ENCODE measurements at places on chromosomes 12 and 14.

DNA sequence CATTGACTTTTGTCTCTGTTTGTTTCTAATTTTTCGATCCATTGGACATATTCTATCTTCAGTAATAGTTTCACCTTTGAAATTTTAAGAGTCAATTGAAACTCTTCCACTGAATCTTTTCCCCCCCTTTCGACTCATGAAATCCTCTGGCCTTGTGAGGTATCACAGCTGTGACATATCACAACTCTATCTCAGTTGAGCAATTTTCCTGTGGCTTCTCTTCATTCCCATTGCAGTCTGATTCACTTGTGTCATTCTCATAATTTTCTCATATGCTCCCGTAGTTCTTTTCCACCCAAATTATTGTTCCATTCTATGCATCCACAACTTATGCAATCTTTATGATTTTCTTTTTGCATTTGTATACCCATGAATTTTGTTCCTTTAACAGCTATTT lies 261.6 kb downstream of the DACT1 start:
- no peak overlapping the region for H3K4me3 ChIP-seq
- DNase-seq, result no peak
- no peaks in the 10 kb centered on the region for H3K27me3 ChIP-seq
- H3K27ac ChIP-seq, result no peak overlapping the region
- H3K4me1 ChIP-seq, result no peaks in the 10 kb centered on the region
- no peaks in the 10 kb centered on the region for H3K36me3 ChIP-seq

DNA sequence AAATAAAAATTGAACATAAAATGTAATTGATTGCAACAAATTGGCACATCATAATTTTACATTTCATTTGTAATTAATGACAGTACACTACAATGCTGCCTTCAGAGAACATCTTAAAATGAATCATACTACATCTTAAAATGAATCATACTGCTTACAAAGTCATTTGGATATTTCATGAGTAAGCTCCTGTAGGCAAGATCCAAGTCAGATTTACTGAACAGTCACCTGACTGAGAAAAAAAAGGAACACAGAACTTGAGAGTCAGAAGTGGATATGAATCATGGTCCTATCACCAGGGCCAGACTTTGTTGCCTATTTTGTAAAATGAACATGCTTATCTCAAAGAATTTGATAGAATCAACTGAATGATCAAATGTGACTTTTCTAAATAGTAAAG lies 32.7 kb upstream of the FBLN5 start:
- no peaks in the 10 kb centered on the region for H3K36me3 ChIP-seq
- H3K4me1 ChIP-seq, result peaks cover 83% of the 10 kb centered on the region
- no peak overlapping the region for H3K4me3 ChIP-seq
- no peaks in the 10 kb centered on the region for H3K27me3 ChIP-seq

DNA sequence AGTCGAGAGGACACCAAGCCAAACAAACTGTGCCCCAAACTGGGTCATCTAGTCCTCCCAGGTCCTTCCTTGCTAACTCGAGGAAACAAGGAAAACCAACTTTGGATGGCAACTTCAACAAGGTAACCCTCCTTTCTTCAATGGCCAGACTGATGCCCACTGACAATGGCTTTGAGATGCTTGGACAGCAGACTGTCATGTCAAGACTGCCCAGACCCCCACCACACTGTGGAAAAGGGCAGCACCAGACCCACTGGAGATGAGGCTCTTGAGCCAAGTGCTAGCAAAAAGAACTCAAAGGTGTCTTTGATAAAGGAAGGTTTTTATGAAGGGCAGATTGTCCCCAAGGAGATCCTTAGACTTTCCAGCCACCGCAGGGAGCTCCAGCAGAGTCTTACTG lies 9.0 kb upstream of the CDH24 start:
- H3K36me3 ChIP-seq, result peaks cover 61% of the 10 kb centered on the region
- no peak for DNase-seq
- H3K4me3 ChIP-seq, result no peak overlapping the region
- peaks cover 26% of the 10 kb centered on the region for H3K4me1 ChIP-seq

DNA sequence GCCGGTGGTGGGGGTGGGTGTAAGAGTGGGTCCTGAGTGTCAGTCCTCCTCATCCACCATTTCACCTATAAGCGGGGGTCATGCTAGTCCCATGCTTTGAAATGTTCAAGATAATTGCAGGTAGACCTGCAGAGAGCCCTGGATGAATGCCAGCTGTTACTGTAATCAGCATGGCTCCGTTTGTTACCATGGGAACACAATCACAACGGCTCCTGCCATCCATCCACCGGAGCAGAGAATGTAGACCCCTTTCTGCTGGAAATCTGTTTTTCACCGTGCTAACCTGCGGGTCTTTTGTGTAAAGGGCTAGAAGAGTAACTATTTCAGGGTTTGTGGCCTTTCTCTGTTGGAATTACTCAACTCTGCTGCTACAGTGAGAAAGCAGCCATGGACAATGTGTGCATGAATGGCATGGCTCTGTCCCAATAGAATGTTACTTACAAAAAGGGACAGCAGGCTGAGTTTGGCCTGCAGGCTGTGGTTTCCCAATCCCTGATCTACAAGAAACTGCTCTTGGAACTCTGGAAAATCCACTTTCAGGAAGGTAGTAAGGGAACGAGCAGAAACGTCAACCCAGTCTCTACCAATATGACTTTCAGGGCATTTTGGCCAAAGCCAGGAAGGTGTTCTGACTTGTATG lies 36.1 kb downstream of the KCTD10 start:
- no peaks in the 10 kb centered on the region for H3K4me1 ChIP-seq
- H3K36me3 ChIP-seq, result peaks cover 4% of the 10 kb centered on the region
- no peak overlapping the region for H3K4me3 ChIP-seq
- no peak for DNase-seq

DNA sequence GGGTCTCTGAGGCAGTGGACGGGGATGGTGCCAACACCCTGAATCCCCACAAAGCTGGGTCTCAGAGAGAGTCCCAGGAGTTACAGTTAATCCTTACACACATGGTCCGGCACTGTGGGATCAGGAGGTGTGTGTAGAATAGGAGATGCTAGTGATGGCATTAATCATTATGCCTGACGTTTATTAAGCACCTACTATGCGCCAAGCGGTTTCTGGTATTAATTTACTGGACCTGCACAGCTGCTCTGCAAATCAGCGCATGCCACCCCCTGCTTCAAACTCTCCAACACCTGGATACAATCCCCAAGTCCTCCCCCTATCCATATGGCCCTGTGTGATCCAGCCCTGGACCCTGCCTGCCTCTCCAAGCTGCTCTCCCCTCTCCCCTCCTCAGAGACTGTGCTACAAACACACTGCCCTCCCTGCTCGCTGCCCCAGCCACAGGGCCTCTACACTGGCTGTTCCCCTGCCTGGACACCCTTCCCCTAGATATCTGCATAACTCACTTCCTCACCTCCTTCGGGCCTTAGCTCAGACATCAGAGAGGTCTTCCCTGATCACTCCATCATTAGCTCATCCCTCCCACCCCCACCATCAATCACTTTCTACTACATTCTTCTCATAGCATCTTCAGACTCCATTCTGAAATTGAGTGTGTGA lies 86.0 kb downstream of the RFLNA start:
- peaks cover 48% of the 10 kb centered on the region for H3K36me3 ChIP-seq
- no peaks in the 10 kb centered on the region for H3K27me3 ChIP-seq
- H3K4me3 ChIP-seq, result no peak overlapping the region
- peaks cover 32% of the 10 kb centered on the region for H3K4me1 ChIP-seq

DNA sequence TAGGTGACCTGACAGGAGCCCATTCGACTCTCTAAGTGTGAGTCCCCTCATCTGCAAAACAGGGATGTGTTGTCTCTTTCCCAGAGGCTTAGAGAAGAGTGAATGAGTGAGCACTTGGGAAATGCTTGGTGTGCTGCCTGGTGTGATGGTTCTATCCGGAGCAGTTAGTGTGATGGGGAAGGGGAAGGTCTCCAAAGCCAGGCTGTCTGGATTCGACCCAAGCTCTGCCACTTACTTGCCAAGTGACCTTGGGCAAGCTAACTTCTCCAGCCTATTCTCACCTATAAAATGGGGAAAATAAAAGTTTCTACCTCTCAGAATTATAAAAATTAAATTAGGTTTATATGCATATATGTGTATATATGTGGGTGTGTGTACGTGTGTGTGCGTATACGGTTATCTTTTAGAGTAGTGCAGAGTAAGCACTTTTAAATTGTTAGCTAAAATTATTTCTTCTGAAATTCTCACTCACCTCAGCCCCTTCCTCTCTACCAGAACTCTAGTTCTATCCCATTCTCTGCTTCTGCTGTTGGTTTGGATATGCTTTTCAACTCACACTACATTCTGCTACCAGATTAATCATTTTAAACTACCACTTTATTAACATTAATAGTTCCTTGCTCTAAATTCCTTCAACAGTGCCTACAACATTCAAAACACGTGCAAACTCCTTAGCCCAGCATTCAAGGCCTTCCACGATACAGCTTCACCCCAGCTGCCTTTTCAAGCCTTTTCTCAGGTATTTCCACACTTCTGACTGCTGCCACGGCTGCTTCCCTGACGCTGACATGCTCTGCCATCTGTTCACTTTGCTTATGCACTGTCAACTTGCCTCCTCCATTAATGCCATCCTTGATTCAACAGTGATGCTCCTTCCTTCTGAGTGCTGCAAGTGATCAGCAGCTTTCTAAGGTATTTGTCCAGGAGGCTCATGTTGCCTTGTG lies 55.3 kb downstream of the DICER1 start:
- peaks cover 26% of the 10 kb centered on the region for H3K4me1 ChIP-seq
- H3K4me3 ChIP-seq, result no peak overlapping the region
- H3K36me3 ChIP-seq, result peaks cover 26% of the 10 kb centered on the region
- no peak for DNase-seq

- H3K27ac ChIP-seq, result peak overlapping the region; percentile 69
- peak overlapping the region; percentile 78 for H3K4me3 ChIP-seq
- no peaks in the 10 kb centered on the region for H3K36me3 ChIP-seq
- no peak for DNase-seq
- no peaks in the 10 kb centered on the region for H3K27me3 ChIP-seq
Observed at GRCh38 chr12:121839993-121840761, 18.5 kb downstream of the HPD start.

DNA sequence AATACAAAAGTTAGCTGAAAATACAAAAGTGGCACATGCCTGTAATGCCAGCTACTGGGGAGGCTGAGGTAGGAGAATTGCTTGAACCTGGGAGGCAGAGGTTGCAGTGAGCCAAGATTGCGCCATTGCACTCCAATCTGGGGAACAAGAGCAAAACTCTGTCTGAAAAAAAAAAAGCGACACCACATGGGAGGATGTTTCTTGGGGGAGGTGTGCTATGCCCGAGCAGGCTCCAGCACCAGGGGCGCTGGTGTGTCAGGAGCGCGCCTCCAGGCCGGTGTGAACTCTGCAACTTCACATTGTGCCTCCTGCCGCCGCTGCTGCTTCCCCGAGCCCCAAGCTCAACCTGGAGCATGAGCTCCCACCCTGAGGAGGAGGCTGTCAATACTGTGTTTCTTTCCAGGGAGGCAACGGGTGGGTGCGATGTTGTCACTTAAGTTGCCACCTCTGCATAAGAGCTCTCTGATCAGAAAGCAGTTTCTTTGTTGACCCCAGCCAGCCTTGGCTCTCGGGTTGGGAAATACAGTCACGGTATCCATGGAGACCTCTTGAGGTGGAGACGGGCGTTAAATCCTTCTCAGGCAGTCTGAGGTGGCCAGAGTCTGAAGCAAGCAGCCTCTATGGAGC lies 18.9 kb downstream of the DEGS2 start:
- H3K27me3 ChIP-seq, result no peaks in the 10 kb centered on the region
- H3K27ac ChIP-seq, result no peak overlapping the region
- H3K4me3 ChIP-seq, result no peak overlapping the region
- no peaks in the 10 kb centered on the region for H3K36me3 ChIP-seq

DNA sequence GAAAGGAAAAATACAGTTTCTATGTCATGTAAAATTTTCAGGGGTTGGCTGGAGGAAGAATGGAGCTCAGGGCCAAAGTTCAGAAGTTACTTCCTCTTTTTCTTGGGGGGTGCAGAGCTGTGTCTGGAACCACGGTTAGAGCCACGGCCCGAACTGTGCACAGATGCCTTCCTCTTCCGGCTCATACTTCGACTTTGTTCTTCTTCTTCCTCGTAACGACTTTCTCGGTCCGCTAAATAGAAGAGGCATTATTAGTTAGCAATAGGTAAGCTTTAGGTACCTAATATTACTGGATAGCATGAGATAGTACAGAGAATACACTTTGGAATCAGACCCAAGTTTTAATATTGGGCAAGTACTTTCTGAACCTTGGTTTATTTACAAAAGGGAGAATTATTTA lies 31.2 kb downstream of the SUPT16H start:
- H3K27me3 ChIP-seq, result no peaks in the 10 kb centered on the region
- H3K4me3 ChIP-seq, result no peak overlapping the region
- H3K4me1 ChIP-seq, result no peaks in the 10 kb centered on the region
- H3K36me3 ChIP-seq, result peaks cover 47% of the 10 kb centered on the region
- H3K27ac ChIP-seq, result no peak overlapping the region

GRCh38 chr14:70699646-70700045 lies 57.9 kb downstream of the TTC9 start:
- H3K4me1 ChIP-seq, result peaks cover 7% of the 10 kb centered on the region
- no peaks in the 10 kb centered on the region for H3K27me3 ChIP-seq
- no peaks in the 10 kb centered on the region for H3K36me3 ChIP-seq
- no peak for DNase-seq

GRCh38 chr12:57522887-57523705 lies 472 bp downstream of the MBD6 start:
- peaks cover 35% of the 10 kb centered on the region for H3K4me1 ChIP-seq
- peak overlapping the region; percentile 89 for H3K27ac ChIP-seq
- no peaks in the 10 kb centered on the region for H3K27me3 ChIP-seq
- peaks cover 35% of the 10 kb centered on the region for H3K36me3 ChIP-seq
- peak; percentile 17 for DNase-seq

DNA sequence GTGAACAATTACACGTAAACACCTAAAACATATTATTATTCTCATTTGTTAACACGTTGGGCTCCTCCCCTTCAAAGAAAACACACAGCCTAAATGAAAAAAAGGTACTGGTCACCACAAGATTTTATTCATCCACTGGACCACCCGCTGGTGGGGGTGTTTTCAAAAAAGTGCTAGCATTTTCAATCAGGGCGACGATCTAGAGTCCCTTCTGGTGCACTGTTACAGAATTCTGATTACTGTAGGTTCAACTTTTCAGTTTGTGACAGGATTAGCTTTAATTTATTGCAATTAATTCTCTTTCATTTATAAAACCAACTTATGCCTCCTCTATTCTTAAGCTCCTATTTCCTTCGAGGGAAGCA lies 443 bp downstream of the MAGOHB start:
- H3K4me3 ChIP-seq, result peak overlapping the region; percentile 83
- H3K4me1 ChIP-seq, result peaks cover 19% of the 10 kb centered on the region
- no peak for DNase-seq
- no peaks in the 10 kb centered on the region for H3K27me3 ChIP-seq
- H3K27ac ChIP-seq, result peak overlapping the region; percentile 75
- H3K36me3 ChIP-seq, result no peaks in the 10 kb centered on the region

DNA sequence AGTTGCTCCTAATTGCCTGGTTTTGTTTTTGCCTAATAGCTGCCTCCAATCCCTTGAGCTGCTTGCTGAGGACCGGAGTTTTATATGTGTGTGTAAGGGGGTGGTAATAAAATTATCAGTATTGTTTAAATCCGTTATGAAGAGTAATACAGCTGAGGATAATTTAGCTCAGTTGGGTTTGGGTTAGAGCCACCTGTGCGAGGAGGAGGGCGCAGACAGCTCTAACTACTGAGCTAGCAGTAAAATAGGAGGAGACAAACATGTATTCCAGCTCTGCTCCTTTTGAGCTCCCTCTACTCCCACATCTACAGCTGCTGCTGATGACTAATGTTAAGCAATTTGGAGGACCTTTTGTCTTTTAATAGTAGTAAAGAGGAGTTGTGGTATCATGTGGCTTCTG lies 61.5 kb downstream of the SPATS2 start:
- no peaks in the 10 kb centered on the region for H3K36me3 ChIP-seq
- H3K4me3 ChIP-seq, result no peak overlapping the region
- no peak for DNase-seq
- H3K27me3 ChIP-seq, result no peaks in the 10 kb centered on the region
- no peaks in the 10 kb centered on the region for H3K4me1 ChIP-seq
